Mesenteric fat pad (tissue), 1 donor: ENCODE measurements at places on chromosomes 5 and 9.

DNA sequence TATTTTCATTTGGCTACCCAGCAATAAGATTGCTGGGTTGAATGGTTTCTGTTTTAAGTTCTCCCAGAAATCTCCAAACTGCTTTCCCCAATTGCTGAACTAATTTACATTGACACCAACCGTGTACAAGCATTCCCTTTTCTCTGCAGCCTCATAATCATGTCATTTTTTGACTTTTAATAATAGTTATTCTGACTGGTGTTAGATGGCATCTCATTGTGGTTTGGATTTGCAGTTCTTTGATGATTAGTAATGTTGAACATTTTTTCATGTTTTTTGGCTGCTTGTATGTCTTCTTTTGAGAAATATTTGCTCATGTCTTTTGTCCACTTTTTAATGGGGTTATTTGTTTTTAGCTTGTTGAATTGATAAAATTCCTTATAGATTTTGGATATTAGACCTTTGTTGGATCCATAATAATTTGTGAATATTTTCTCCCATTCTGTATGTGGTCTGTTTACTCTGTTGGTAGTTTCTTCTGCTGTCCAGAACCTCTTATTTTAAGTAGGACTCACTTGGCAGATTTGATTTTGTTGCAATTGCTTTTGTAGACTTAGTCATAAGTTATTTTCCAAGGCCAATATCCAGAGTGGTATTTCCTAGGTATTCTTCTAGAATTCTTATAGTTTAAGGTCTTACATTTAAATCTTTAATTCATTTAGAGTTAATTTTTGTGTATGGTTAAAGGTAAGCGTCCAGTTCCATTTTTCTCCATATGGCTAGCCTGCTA is 793.7 kb downstream of the BRINP1 start:
- no peak for DNase-seq

GRCh38 chr5:25713259-25713658 is 1068.5 kb upstream of the CDH10 start:
- DNase-seq, result no peak

DNA sequence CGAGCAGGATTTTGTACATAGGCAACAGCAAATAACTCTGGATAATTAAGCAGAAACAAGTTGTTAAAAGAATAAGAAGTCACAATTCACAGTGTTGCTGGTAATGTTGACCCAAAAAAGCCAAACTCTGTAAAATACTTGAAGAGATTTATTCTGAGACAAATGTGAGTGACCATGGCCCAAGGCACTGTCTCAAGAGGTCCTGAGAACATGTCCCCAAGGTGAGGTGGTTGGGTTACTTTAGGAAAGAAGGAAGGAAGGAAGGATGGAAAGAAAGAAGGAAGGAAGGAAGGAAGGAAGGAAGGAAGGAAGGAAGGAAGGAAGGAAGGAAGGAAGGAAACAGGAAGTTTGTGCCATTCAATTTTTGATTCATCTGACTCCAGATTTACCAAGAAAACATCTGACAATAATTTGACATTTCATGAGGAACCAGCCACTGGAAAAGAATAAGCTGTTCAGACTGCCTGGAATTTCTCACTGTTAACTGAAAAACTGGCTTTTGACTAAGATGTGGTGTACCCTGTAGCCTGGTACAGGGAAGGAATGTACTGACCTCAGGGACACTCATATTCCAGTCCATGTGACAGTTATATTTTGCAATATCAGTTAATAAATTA is 295.9 kb upstream of the TNC start:
- no peak for DNase-seq

DNA sequence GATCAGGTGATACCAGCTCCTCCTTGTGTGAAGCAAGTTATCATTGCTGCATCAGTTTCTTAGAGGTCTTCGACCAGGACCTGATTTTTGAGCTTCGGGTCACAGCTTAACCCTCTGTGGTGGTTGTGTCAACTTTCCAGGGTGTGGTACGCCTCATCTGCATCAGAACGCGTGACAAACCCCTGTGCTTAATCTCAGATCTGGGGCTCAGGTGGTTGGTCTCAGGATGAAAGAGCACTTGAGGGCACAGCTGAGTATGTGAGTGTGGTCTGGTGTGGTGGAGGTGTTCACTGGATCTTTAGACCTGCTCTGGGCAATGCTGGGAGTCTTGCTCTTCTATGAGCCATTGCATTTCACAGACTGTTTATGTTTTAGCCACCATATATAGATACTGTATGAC is 64.1 kb downstream of the OSTF1 start:
- DNase-seq, result no peak

- no peak for DNase-seq
Measured at GRCh38 chr5:157290156-157290980, 24.4 kb downstream of the CYFIP2 start.

DNA sequence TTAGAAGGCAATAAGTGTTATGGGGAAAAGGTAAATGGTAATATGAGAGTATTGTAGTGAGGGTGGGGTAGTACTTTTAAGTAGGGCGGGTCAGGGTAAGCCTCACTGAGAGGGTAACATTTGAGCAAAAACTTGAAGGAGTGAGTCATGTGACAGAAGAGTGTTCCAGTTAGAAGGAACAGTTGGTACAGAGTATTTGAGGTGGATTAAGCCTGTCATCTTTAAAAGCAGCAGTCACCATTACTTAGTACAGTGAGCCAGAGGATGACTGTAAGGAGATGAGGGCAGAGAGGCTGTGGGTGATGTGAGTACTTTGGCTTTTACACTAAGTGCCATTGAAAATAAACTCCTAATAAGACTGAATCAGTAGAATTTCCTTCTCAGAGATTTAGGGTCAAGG is 54.8 kb downstream of the UBAP1 start:
- no peak for DNase-seq

GRCh38 chr5:76782444-76782843 is 36.4 kb upstream of the F2RL1 start:
- DNase-seq, result no peak

GRCh38 chr9:131923766-131924165 is 155.9 kb downstream of the MED27 start:
- DNase-seq, result no peak

- DNase-seq, result no peak
Measured at GRCh38 chr5:54988817-54989216, 3.4 kb upstream of the ESM1 start.

- no peak for DNase-seq
Measured at GRCh38 chr5:113437111-113437510, 2.3 kb upstream of the TSSK1B start.

DNA sequence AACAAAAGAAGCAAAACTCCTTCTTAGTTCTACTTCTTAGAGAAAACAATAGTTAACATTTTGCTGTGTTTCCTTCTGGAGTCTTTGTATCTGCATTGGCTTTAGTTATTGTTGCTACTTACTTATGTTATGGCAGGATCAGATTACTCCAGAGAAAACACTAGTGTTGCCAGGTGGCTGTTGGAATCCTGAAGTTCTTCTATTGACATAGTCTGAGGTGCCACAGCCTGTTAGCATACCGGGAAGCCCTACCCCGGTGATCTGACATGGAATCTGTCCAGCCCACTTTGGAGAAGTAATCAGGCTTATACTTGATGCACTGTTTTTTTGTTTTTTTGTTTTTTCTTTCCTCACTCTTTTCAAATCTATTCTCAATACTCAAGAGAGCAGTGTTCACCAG is 68.5 kb upstream of the CEP78 start:
- DNase-seq, result no peak

DNA sequence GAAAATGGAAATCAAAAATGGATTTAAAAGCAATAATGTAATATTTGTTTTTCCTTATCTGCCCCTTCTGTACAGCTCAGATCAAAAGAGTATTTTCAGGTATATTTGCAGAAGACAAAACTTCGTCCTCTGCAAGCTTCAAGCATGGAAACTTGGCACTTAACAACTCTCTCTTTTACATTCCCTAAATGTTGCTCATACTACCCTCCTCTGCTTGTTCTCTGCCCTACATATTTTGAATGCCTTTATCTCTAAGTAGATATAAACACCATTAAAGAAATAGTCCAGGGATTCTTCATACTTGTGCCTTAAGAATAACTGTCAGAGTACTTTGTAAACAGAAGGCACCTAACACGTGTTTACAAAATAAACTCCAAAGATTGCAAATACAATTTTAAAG is 19.2 kb upstream of the SMC2 start:
- DNase-seq, result no peak

DNA sequence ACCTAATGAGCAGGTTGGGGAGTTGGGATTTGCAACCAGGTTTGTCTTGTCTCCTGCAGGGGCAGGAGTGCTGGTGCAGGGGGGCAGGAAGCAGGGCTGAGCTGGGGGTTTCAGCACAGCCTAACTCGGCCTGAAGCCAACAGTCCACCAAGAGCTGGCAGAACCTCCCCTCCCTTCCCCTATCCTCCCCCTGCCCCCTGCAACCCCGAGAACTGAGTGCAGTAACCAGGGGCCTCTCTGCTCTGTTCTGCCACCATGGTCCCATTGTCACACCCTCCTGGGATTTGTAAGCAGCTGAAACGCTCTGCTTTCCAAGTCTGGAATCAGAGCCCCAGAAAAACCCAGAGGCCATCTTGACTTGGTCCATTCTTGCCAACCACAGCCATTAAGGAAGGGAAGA is 72.9 kb downstream of the ARHGEF37 start:
- DNase-seq, result no peak

- no peak for DNase-seq
Measured at GRCh38 chr5:122392224-122392623, 80.2 kb downstream of the SNCAIP start.

- no peak for DNase-seq
Measured at GRCh38 chr9:107060062-107060461, 197.1 kb downstream of the ZNF462 start.

DNA sequence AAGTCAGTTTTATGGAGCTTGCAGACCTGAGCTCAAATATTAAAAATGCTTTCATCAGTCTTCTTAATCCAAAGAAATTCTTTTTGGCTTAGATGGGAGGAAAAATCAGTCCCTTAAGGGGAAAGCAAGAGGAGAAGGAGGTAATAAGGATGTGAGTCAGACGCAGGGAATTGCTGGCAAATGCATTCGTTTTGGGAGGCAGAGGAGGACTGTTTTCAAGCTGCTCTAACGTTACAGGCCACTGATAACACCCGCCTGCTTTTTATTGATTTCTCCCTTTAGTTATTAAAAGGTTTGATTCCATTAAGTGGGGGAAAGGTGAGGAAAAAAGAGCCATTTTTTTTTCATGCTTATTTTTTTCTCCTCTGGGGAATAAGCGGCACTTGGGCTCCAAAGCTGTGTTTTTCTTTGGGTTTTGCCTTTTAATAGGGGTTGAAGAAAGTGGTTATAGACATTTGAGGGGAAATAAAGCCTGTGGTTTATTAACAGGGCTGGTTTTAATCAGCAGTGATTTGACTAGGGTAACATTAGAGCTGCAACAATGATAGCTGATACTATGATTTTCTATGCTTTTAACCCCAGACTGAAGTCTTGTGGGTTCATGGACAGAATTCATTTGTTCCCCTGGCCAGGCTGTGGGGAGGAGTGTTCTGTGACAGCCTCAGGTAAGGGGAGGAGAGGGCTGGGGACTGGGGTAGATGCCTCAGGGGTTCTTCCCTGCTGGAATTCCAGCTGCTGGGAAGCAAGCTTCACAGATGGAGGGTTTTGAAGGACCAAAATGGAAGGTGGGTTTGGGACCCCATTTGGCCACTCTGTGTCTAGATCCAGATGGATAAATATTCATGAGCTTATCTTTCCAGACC is 225.2 kb downstream of the GAS1 start:
- no peak for DNase-seq

DNA sequence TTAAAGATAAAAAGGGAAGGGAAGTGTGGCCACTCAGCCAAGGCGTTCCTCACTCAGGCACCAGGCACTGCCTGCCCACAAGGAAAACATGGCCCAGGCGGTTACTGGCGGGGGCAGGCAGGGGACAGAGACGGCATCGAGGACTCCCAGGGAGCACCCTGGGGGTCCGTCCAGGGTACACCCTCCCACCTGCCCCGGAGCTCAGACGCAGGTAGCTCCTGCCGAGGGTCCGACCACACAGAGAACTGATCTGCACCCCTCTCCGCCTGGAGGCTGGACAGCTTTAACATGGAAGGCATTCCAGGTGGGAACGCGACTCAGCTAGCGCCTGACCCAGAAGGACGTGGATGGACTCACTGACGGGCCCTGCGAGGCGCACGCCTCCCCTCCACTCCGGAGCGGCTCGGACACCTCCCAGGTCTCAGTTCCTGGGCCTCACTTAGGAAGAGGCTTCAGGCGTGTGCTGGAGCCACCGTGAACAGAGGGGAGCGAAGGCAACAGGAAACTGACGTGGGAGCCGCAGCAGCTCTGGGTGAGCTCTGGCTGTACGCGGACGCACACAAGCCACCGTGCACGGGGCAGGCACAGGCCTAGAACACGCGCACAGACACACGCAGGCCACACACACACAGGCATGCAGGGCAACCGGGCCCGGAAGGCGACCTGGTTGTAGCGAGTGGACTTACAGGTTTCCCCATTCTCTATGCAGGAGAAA is 47.5 kb downstream of the NKD2 start:
- no peak for DNase-seq

- DNase-seq, result no peak
Measured at GRCh38 chr5:139985733-139986132, 57.4 kb downstream of the NRG2 start.

DNA sequence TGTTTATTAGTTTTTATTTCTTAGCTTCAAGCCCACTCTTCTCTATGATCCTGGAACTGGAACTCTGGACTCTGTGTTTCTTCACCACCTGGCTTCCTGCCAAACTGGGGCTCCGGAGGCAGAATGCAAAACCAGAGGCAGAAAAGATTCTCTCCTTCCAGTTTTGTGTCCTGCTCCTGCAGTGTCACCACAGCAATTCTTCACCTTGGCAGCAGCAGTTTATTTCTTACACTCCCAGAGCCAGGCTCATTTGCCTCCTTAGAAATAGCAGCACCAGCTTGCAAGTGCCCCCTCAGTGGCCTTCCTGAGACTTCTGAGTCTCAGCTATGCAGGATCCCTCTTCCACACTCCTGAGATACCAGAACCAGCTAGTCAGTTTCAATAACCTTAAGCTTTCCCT is 26.7 kb upstream of the CAMK4 start:
- no peak for DNase-seq

- DNase-seq, result no peak
Measured at GRCh38 chr9:35748242-35748857, 678 bp downstream of the GBA2 start.

DNA sequence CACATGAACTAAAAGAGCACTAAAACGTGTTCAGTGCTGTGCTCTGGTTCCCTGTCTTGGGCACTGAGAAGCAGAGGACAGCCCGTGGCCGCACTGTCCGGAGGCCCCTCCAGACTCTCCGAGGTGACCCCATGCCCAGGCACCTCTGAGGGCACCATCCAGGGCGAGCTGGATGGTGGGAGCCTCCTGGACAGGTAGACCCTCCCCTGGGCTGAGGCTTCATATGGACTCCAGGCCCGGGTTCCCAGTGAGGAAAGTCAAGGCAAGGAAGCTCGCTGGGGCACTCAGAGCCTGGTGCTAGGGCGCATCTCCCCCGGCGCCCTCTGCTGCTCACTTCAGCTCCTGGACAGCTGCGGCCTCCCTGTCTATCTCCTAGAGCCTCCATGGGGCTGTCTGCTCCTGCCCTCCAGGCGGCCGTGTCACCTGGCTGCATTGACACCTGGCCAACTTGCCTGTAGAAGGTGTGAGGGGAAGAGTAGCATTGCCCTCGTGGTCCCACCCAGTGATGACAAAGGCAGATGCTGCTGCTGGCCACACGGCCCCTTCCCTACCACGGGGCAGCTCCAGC is 178.2 kb upstream of the IRX1 start:
- DNase-seq, result no peak
